ENCODE measurements at places on chromosomes 13 and 19.
A peak's percentile ranks its signal among the peaks of the same experiment; 100 is the strongest.

DNA sequence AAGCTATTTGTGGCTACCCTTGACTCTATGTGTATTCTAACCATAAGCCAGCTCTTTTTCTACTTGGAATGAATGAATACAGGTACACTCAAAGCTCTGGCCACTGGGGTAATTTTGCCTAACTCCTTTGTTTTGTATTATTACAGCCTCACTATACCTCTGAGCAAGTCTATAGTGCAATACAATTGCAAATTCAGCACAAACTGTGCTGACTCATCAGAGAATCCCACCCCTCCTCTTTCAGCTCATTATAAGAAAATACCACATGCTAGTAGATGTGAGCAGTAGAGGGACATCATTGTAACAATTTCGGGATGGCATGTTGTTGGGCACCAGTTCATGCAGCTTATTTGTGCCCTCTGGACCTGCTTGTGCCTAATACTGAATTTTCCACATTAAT is 1382.2 kb downstream of the SLITRK5 start:
- DNase-seq: no peak

DNA sequence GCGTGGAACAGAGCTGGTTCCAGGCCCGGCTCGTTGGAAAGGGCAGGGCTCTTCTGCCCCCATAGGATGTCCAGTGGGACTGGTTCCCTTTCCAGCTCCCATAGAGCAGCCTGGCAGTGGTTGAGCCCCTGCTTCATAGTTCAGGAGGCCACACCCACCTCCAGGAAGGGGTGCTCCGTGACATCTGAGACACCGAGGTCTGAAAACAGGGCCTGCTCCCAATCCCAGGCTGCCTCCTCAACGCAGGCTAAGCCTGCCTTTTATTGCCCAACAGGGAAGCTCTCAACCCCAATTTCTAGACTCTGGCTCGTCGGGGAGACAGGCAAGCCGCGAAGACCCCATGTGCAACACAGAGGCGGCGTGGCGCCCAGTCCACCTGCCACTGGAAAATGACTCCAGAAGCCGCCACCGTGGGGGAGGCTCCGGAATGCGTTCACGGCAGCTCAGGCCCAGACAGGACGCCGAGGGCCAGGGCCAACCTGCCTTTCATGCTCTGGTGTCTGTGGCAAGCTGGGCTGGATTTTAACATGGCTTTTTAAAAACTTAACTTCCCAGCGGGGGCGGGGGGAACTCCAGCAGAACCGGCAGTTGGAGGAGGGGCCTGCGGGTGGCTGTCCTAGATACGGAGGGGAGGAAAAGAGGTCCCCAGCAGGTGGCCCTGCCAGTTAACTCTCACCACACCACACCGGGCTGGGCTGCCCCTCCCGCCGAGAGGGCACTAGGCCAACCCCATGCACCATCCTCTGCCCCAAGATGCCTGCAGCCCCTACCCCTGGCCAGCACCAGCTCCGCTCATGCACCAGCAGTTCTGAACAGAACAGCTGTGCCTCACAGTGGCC is 17.9 kb upstream of the TINCR start:
- DNase-seq: no peak

- no peak for DNase-seq
These were observed 6.1 kb downstream of the SOX21 start for GRCh38 chr13:94706101-94706842.

DNA sequence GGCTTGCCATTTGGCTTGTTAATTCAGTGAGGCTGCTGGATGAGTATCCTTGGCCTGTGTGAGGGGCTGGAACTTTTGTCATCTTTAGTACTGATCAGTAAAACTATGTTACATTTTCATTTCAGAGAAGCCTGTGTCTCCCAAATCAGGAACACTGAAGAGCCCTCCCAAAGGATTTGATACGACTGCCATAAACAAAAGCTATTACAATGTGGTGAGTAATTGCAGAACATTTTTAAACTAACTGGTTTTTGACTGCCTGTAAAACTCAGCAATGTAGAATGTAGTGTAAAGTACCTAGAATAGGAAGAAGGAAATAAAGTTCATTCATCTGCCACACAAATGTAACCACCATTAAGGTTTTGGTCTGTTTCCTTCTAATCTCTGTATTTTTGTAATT is 87.4 kb upstream of the TEX29 start:
- no peak for DNase-seq

- DNase-seq: no peak
These were observed 389.2 kb downstream of the DIAPH3 start for GRCh38 chr13:59774491-59774971.

- no peak for DNase-seq
These were observed 163.4 kb upstream of the TSC22D1 start for GRCh38 chr13:44739539-44739938.

- DNase-seq: no peak
These were observed 185.3 kb upstream of the MIR17HG start for GRCh38 chr13:91162180-91162579.

GRCh38 chr19:13840305-13841085 is 36.4 kb upstream of the NANOS3 start:
- peak; percentile 58 for DNase-seq

- no peak for DNase-seq
These were observed 19.1 kb downstream of the ELL start for GRCh38 chr19:18502638-18503294.

GRCh38 chr13:110877737-110878258 is 37.1 kb downstream of the ANKRD10 start:
- DNase-seq: no peak

DNA sequence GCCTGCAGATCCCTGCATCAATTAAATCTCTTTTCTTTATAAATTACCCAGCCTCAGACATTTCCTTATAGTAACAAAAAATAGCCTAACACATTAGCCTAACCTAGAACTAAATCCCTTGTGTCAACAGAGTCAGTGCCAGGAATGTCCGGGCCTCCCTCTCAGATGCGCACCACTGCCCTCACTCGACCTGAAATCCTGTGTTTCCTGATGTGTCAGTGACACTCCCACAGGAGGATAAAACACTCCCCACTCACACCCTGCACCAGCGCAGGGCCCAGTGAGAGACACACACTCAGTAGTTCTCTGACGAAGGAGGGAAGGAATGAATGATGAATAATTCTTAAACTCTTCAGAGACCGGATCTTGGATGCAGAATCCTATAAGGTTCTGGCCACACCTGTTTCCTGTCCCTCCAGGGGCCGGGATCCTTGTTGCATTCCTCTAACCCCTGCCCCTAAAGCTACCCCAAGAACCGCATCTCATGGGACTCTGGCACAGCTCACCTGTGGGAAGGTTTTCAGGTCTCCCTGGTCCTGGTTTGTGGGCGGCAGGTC is 3.1 kb downstream of the CEACAM3 start:
- no peak for DNase-seq

- no peak for DNase-seq
These were observed 75.6 kb downstream of the SPRY2 start for GRCh38 chr13:80265348-80265747.

GRCh38 chr13:82878536-82878935 is 1003.7 kb downstream of the SLITRK1 start:
- no peak for DNase-seq

DNA sequence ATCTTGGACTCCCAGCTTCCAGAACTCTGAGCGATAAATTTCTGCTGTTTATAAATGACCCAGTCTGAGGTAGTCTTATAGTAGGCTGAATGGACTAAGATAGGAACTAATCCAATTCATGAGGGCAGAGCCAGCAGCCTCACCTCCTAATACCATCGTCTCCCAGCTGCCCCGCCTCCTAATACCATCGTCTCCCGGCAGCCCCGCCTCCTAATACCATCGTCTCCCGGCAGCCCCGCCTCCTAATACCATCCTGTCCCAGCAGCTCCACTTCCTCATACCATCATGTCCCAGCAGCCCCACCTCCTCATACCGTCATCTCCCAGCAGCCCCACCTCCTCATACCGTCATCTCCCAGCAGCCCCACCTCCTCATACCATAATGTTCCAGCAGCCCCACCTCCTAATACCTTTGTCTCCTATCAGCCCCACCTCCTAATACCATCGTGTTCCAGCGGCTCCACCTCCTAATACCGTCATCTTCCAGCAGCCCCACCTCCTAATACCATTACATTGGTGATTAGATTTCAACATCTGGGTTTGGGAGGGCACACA is 2.4 kb upstream of the ARGLU1 start:
- peak; percentile 12 for DNase-seq

DNA sequence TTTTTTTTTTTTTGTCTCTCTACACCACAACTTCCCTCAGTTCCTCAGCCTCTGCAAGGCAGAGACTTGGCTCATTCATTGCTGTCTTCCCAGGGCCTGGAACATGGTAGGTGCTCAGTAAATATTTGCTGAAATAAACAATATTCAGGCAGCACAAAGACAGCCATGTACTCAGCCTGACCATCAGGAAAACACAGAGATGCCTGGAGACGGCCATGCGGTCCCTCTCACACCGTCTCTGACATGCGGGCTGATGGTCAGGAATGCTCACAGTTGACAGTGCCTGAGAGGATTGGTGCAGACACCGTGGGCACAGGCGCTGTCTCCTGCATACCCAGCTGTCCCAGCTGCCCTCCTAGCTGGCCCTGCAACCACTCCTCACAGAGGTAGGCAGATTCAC is 924 bp downstream of the PRAM1 start:
- no peak for DNase-seq

- no peak for DNase-seq
These were observed 567 bp upstream of the B3GNT3 start for GRCh38 chr19:17794412-17794730.

- DNase-seq: no peak
These were observed 95.5 kb upstream of the SERP2 start for GRCh38 chr13:44278166-44278565.

DNA sequence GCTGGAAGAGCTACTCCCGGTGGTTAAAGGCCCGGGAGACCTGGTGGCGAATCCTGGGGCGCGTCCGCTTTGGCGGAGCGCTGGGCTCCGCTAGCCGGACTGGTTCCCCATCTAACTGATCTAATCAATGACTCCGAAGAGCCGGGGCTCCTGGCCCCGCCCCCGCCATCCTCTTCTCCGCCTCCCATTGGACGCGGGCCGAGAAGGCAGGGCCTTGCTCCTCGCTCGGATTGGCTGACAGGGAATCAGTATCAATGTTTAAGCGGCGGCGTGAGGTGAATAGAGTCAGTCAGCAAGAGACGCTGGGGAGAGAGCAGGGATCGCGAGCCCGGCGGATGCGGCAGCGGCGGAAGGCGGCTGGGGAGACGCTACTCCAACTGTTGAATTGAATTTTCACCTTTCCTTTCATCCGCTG is 1.7 kb upstream of the PCDH17 start:
- peak; percentile 36 for DNase-seq
